ENCODE measurements at places on chromosomes 11 and 22. TPM values are rescaled to one million over a fixed set of nuclear protein-coding genes. Genes with fewer than 3 reads are reported as not detected.

The TRIM49 gene
- total RNA-seq: not detected

The CCDC15 gene
- total RNA-seq: 1.7 TPM

The NKAPD1 gene
- total RNA-seq: 18.7 TPM

The SLC37A2 gene
- 0.06 TPM for total RNA-seq

The CCDC34 gene
- total RNA-seq: 4.0 TPM

The GGTLC2 gene
- not detected for total RNA-seq

The KCNK4 gene
- total RNA-seq: not detected

The TTC36 gene
- 0.26 TPM for total RNA-seq

The PANX2 gene
- total RNA-seq: 0.79 TPM

The RBMXL2 gene
- not detected for total RNA-seq

The SUSD2 gene
- total RNA-seq: 17.5 TPM

The OR8G1 gene
- total RNA-seq: not detected
